ENCODE measurements at places on chromosomes 1 and 21.
A peak's percentile ranks its signal among the peaks of the same experiment; 100 is the strongest.

DNA sequence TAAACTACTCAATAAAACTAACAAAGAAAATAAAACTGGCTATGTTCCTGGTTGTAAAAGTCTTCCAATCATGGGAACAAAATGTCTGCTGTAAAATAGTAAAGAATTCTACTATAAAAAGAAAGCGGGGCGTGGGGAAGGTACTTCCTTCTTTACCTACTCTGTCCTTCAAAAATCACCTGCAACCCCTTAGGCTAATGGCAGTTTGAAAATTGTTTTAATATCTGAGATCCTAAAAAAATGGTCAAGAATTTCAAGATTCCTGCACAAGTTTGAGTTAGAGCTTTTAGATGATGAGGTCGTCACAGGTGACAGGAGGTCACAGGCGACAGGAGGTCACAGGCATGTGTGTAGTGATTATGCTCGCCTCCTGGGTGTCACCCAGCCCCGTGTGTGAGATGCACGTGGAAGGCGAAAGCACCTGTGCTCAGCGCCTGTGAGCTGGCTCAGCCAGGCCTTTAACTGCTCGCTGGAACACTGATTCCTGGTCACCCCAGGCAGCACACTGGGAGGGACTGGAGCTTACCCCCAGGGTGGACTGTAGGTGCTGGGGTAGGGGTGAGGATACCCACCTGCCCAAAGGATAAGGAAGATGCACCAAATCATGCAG, 18.6 kb upstream of the TMPRSS2 start:
- H3K27me3 ChIP-seq: no peaks in the 10 kb centered on the region
- DNase-seq: no peak
- H3K4me3 ChIP-seq: no peak overlapping the region
- H3K27ac ChIP-seq: no peak overlapping the region
- no peaks in the 10 kb centered on the region for H3K36me3 ChIP-seq

- H3K27ac ChIP-seq: peak overlapping the region; percentile 77
- peak overlapping the region; percentile 76 for H3K4me3 ChIP-seq
- no peak for DNase-seq
- H3K27me3 ChIP-seq: no peaks in the 10 kb centered on the region
- H3K4me1 ChIP-seq: peaks cover 30% of the 10 kb centered on the region
These were observed 1.8 kb downstream of the SH3GLB1 start for GRCh38 chr1:86706018-86706635.

DNA sequence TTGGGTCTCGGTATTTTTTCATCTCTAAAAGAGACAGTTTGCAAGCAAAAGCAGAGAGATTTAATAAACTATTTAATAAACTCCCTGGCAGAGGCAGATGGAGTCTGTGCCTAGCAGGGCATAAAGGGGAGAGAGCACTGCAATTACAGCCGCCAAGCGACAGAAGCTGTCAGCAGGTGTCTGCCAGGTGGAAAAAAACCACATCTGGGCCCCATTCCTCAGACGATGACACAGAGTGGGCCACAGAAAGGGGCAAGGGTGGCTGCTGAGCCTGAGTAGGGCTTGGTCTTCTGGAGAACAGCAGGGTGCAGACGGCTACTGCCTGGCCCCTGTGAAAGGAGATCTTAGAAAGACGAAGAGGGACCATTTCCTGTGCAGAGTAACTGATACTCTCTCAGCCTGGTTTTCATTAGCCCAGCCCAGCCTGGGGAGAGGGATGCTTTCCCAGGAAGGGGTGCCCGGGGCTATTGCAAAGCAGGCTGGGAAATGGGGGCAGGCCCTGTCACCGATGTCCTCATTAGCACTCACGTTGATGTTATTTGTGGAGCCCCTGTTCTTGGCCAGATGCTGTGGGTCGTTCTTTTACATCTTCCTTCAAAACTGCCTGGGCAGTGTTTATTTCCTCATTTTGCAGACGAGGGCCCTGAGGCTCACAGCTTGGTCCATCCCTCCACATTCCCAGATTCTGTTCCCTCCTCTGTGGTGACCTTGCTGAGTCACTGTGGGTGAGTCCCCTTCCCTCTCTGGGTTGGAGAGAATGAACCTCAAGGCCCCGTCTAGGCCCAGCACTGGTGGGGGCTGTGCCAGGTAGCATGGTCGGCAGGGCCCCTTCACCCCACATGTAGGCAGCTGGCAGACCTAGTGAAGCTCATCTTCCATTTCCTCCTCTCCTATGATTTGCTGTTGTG, 472.7 kb downstream of the PTPRU start:
- H3K27me3 ChIP-seq: no peaks in the 10 kb centered on the region
- H3K4me1 ChIP-seq: peaks cover 32% of the 10 kb centered on the region
- H3K4me3 ChIP-seq: no peak overlapping the region
- peak overlapping the region; percentile 93 for H3K27ac ChIP-seq

DNA sequence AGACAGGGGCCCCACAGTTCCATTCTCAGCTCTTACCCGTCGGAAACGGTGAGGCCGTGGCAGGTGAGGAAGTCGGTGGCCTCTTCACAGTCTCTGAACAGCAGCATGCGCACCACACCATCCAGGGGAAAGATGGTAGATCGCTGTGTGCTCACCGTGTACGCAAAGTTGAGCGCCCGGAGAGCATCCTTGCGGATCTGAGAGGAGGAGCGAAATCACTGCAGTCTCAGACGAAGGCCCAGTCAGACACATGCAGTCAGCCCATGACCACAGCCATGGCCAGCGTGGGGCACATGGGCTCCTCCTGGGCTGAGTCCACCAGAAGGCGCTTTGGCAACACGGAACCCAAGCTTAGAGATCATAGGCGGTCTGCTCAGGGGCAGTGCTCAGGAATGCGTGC, 18.5 kb downstream of the MCM3AP start:
- H3K4me3 ChIP-seq: no peak overlapping the region
- H3K27ac ChIP-seq: no peak overlapping the region
- 0 out of 2 replicates have a peak, but pooled peaks cover 8% of the 10 kb centered on the region for H3K36me3 ChIP-seq
- no peaks in the 10 kb centered on the region for H3K27me3 ChIP-seq
- no peak for DNase-seq
- H3K4me1 ChIP-seq: no peaks in the 10 kb centered on the region

- DNase-seq: no peak
- H3K4me3 ChIP-seq: no peak overlapping the region
- H3K36me3 ChIP-seq: no peaks in the 10 kb centered on the region
- no peaks in the 10 kb centered on the region for H3K27me3 ChIP-seq
- no peak overlapping the region for H3K27ac ChIP-seq
- no peaks in the 10 kb centered on the region for H3K4me1 ChIP-seq
These were observed 931.1 kb downstream of the PLA2G4A start for GRCh38 chr1:187759825-187760333.

- H3K36me3 ChIP-seq: no peaks in the 10 kb centered on the region
- 0 out of 2 replicates have a peak overlapping the region, but pooled peaks have one; percentile 16 for H3K27ac ChIP-seq
- H3K4me1 ChIP-seq: peaks cover 40% of the 10 kb centered on the region
- H3K27me3 ChIP-seq: no peaks in the 10 kb centered on the region
These were observed 164.6 kb downstream of the PLPP3 start for GRCh38 chr1:56414728-56415224.

- H3K36me3 ChIP-seq: no peaks in the 10 kb centered on the region
- no peaks in the 10 kb centered on the region for H3K4me1 ChIP-seq
- H3K27ac ChIP-seq: no peak overlapping the region
- no peaks in the 10 kb centered on the region for H3K27me3 ChIP-seq
- no peak overlapping the region for H3K4me3 ChIP-seq
These were observed 414.5 kb downstream of the ADGRL2 start for GRCh38 chr1:82215056-82215852.

DNA sequence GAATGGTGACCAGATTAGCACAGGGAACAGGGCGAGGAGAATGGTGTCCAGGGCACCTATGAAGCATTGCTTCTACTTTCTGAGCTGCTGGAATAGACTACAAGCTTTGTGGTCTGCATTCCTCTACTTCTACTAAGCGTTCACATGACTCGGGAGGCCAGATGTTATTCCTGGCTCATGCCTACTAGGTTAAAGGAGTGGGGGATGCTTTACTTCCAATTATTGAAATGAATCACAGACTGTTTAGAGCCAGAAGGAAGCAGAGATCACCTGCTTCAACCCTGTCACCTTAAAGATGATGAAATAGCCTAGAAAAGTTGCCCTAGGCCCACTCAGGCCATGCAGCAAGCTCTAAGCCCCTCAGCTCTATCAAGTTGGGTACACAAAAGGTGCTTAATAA, 633.5 kb downstream of the KIF26B start:
- no peak overlapping the region for H3K27ac ChIP-seq
- no peaks in the 10 kb centered on the region for H3K4me1 ChIP-seq
- H3K36me3 ChIP-seq: no peaks in the 10 kb centered on the region

- H3K27ac ChIP-seq: no peak overlapping the region
- H3K36me3 ChIP-seq: no peaks in the 10 kb centered on the region
- DNase-seq: no peak
- no peak overlapping the region for H3K4me3 ChIP-seq
- no peaks in the 10 kb centered on the region for H3K4me1 ChIP-seq
These were observed 55.6 kb upstream of the RABGAP1L start for GRCh38 chr1:174103766-174104165.

- no peaks in the 10 kb centered on the region for H3K36me3 ChIP-seq
- no peaks in the 10 kb centered on the region for H3K27me3 ChIP-seq
- DNase-seq: no peak
- no peak overlapping the region for H3K27ac ChIP-seq
These were observed 34.8 kb upstream of the NPL start for GRCh38 chr1:182754543-182755314.

GRCh38 chr1:234953655-234954405, 174.8 kb downstream of the TOMM20 start:
- no peaks in the 10 kb centered on the region for H3K27me3 ChIP-seq
- no peaks in the 10 kb centered on the region for H3K36me3 ChIP-seq
- no peak overlapping the region for H3K4me3 ChIP-seq
- peaks cover 46% of the 10 kb centered on the region for H3K4me1 ChIP-seq

DNA sequence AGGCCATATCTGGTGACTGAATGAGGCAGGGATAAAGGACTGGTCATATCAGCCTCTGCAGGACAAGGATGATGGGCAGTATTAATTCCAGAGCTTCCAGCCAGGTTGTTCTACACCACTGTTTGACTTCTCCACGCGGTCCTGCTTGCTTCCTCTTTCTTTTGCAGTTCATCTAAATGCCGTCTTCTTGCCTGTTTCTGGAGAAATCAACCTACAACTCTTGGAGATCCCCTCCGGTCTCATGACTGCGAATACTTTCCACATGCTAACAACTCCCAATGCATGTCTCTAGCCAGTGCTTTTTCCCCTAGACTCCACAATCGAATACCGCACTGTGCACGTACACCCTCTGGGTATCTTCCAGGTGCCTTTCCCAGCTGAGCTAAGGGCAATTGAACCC, 14.1 kb upstream of the TIAM1 start:
- no peak overlapping the region for H3K4me3 ChIP-seq
- H3K36me3 ChIP-seq: no peaks in the 10 kb centered on the region
- H3K4me1 ChIP-seq: peaks cover 50% of the 10 kb centered on the region
- no peaks in the 10 kb centered on the region for H3K27me3 ChIP-seq
- H3K27ac ChIP-seq: no peak overlapping the region
